NCI-H2029 (cell line): ENCODE measurements at places on chromosomes 11 and 22.
A peak's percentile ranks its signal among the peaks of the same experiment; 100 is the strongest.

GRCh38 chr22:22079404-22080148, 97.0 kb upstream of the TOP3B start:
- no peak for DNase-seq

DNA sequence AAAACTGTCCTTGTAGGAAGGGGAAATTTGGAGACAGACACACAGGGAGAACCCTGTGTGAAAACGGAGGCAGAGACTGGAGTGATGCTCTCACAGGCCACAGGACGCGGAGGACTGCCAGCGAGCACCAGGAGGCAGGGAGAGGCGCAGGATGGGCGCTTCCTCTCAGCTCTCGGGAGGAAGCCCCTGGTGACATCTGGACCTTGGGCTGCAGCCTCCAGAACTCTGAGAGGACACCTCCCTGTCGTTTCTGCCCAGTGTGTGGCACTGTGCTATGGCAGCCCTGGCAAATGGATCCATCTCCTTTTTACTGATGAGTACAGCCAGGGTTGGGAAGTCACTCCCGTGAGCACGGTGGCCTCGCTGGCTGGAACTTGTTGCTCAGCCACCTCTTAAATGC, 73.9 kb downstream of the LRRC32 start:
- no peak for DNase-seq

DNA sequence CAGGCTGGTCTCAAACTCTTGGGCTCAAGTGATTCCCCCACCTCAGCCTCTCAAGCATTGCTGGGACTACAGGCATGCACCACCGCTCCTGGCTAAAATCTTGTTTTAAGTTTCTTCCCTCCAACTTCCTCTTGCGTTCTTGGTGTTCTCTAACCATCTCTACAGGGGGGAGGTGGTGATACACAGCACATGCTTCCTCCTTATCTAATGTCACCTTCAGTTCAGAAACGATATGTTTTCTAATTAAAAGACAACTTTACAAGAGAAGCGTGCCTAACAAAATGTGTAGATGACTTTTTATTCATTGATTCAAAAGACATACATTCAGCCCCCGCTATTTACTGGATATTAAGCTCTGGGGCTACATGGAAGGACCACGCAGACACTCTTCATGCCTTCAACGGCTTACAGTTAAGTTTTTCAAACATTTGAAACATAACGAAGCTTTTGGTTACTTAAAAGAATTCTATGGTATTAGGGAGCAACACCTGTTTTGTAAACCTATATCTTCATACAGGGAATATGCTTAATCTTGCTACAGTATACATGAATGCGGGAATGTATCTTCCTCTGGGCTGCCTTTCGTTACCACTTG, 933 bp upstream of the DLAT start:
- no peak for DNase-seq

DNA sequence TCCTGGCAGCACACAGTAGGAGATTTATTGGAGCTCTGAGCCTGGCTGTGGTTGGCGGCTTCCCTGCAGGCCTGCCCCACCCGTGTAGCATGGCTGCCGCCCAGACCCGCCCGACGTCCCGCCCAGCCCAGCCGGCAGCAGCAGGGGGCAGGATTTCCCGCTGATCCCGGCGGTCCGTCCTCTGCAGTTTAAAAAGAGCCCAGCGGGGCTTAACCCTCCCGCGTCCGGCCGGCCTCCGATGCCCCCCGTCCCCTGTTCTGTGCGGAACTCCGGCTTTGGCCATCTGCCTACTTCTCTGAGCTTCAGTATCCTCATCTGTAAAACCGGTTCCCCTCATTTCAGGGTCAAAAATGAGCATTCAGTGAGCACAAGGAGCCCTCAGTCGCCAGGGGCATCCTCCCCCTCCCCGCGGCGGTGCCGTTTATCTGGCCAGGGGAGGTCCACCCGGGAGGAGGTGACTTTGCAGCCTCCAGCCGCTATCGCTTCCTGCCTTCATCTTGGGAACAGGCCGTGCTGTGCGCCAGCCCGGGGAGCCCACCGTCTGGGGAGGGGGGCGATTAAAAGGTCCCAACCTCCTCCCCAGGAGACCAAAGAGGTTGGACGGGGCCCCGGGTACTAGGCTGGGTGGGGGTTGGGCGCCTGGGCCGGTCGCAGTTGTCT, at the start of gene GAS2L1:
TSS of gene GAS2L1 (plus strand) at position 476 of the 660 bp plus-strand sequence. CDS start 1,456 bp downstream, outside the sequence.
- peak; percentile 49 for DNase-seq

DNA sequence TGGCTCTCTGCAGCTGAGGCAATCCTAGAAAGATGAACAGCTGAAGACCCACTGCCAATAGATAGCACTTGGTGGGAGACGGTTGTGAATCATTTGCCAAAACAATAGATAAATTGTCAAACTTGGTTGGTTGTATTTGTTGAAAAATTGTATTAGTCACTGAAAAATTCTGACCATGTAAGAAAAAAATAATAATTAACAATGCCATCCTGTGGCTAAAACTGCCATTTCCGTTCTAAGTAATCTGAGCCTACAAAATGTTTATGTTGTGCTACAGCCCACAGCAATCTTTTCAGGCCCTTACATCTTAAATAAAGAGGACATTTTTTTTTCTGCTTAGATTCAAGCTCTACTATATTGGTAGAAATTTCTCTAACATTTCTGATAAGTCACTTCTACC, 103.2 kb upstream of the ANO3 start:
- DNase-seq: no peak

DNA sequence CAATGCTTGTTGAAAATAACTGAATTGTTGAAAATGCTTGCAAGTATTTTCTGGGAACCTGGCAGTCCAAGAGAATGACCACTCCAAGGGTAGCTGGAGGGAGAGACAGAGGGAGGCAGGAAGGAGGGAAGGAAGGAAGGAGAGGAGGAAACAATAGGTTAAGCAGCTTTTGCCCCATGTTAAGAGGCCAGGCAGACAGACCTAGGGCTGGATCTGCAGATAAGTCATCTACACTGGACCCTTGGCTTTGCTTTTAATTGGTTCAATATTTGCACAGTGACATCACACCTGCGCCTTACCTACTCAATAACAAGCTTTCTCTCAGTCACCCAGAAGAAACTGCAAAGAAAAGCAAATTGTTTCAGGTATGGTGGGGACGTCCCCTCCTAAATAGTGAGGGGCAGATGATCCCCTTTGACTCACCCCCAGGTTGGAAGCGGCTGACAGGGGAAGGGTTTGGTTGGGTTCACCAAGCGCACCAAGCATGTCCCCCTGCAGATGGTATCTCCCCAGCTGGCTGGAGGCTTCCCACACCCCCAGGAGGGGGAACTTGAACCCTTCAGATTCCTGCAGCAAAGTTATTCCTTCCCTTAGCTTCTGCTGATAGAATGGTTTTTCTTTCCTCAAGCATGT, 24.3 kb downstream of the MYH9 start:
- peak; percentile 54 for DNase-seq

- DNase-seq: no peak
These were observed 27.5 kb upstream of the CHST1 start for GRCh38 chr11:45692808-45693453.

GRCh38 chr11:400241-400689, 6.3 kb downstream of the PKP3 start:
- DNase-seq: no peak

DNA sequence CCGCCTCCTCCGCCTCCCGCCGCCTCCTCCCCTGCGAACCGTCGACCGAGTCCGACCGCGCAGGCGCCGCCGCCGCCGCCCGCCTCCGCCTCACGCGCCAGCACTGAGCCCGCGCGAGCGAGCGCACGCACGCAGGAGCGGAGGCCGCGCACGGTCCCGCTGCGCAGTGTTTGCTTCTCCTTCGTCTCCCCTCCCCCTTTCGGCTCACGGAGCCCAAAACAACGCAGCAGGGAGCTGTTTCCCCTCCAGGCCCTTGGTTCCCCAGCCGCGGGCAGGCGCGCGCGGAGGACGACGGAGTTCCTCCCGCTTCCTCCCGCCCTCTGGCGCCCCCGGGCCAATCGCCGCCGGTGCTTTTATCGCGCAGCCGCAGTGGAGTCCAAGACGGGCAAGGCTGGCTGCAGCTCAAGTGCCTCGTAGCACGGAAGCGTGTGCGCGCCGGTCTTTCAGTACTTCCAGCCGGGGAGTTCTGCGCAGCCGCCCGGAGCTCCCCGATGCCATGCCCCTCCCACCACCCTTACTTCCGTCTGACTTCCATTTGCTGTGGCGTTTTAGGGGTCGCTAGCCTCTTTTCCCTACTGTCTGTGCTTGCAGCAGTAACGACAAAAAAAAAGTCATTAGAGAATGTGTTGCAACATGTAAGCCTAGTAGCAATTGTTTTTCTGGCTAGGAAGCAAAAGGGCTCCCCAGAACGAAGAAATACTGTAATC, at the start of gene HNRNPUL2:
TSS of gene HNRNPUL2 (minus strand) at position 293 of the 707 bp plus-strand sequence. CDS start 301 bp downstream, outside the sequence.
- DNase-seq: peak; percentile 98
